Hippocampal formation (tissue), 2 donors: ENCODE measurements at places on chromosomes 4 and X.

DNA sequence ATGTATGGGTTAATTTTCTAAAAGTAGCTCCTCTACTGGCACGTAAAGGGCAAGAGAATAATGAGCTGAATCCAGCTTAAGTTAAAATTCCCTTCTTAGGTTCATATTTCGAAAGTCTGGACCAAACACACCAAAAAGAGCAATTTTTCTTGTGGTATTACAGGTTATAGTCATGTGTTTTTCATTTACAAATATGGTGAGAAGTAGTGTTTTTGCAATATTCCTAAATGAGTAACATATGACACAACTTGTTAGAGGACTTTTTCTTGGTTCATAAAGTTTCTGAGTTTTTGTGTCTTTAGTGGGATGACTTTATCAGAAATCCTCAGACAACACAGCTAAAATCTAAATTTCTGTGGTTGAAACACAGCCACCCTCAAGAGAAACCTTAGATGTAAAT is 172.1 kb downstream of the AFF2 start:
- no peak for DNase-seq

GRCh38 chr4:163911891-163912290 is 417.4 kb downstream of the TMA16 start:
- no peak for DNase-seq

DNA sequence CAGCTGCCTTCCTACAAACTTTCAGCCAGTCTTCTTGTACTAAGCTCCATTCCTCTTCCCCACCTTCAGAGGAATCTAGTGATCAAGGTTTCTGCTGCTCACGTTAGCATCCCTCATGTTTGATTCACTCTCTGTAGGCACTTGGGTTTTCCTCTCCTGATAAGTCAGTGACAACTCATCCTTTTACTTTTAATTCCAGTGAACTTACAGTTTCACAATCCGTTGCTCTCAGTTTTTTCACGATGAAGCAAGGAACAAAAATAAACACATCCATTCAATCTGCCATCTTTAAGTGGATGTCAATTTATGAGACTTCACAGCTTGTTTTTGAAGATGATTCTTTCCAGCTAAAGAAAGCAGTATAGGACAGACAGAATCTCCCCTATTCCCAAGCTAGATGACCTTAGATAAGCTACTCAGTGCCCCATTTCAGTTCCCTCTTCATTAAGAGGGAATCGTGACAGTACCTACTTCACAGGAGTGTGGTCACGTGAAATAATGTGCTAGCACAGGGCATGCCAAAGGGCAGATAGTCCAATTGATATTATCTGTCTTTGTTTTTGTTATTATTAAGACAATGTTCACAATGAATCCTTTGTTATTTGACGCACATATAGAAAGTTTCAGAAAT is 234.3 kb downstream of the PALLD start:
- no peak for DNase-seq

- no peak for DNase-seq
These were observed 63.5 kb upstream of the TENM3 start for GRCh38 chr4:182179751-182180150.

DNA sequence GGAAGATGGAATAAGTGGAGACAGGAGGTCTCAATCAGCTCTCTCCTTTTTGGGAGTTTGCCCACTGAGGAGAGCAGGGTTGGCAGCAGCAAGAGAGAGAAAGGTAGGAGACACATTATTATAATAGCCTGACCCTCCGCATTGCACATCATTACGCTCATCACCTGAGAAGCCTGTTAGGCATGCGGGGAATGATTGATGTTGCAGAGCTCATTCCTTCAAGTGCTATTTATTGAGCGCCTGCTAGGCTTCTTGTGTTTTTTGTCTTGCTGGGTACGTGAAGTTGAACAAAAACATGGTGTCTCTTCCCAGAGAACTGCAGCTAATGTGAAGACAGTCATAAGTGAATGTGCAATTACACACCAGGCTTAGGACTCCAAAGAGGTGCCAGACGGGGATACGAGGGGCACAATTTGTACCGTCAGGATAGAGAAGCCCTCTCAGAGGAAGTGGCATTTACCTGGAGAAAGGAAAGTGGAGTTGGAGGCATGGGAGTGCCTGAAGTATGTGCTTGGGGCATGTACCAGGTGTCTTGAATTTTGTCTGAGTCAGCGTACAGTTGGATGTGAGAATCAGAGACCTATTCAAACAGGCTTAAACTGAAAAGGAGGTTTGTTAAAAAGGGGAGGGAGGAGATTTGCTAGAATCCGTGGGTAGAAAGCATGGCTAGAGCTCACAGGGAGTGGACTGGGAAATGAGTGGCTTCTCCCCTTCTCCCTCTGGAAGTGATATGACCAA is 90.2 kb upstream of the SOD3 start:
- DNase-seq, result no peak

DNA sequence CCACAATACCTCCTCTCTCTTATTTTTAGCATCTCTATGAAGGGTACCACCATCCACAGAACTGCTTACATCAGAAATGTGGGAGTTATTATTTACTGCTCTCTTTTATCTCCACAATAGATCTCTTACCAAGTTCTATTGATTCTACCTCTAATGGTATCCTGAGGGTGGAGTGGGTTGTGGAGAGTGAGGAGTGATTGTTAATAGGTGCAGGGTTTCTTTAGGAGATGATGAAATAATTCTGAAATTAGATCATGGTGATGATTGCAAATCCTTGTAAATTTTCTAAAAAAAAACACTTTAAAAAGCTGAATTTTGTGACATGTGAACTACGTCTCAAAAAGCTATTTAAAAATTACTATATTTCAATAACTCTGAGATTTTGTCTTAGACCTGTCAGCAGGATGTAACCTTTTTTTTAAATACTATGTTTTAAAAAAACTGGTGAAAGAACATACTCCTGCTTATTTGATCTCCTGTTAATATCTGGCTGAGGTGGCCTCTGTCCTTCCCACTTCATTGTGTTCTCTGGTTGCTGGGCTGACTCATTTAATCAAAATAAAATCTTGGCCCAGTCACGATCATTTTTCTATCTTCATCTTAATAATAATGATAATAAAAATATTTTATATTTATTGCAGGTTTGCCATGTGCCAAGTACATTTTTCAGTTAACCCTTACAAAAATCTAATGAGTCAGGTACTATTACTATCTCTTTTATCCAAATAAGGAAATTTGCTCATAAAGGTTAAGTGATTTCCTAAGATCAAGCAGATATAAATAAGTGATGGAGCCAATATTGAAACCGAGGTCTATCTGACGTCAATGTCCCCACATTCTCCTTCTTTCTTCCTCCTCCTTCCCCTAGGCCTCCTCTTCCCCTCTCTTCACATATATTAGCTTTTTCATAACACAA is 73.5 kb downstream of the GLUD2 start:
- no peak for DNase-seq

- no peak for DNase-seq
These were observed 534.4 kb downstream of the MID1IP1 start for GRCh38 chrX:39335513-39336235.

- no peak for DNase-seq
These were observed 188.8 kb downstream of the SOWAHB start for GRCh38 chr4:76708971-76709771.

GRCh38 chr4:187071946-187072600 is 348.4 kb upstream of the FAT1 start:
- no peak for DNase-seq

DNA sequence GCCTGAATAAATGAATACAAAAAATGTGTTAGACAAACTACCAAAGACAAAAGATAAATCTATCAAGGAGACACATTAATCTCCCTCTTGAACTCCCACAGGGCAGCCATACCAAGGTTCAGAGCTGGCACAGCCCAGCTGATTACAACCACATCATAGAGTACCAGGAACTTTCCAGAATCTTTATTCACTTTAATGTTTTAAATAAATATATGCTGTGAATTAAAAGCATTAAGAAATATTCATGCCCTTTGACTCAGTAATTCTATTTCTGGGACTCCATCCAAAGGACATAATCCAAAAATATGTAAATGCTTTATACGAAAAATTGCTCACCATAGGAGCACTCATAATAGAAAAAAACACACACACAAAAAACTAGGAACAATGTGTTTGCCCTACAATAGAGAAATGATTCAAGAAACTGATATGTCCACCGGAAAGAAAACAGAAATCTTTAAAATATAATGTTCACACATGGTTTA is 126.0 kb downstream of the LDB2 start:
- DNase-seq, result no peak

GRCh38 chr4:97828646-97829045 is 314.6 kb downstream of the STPG2 start:
- DNase-seq, result no peak

DNA sequence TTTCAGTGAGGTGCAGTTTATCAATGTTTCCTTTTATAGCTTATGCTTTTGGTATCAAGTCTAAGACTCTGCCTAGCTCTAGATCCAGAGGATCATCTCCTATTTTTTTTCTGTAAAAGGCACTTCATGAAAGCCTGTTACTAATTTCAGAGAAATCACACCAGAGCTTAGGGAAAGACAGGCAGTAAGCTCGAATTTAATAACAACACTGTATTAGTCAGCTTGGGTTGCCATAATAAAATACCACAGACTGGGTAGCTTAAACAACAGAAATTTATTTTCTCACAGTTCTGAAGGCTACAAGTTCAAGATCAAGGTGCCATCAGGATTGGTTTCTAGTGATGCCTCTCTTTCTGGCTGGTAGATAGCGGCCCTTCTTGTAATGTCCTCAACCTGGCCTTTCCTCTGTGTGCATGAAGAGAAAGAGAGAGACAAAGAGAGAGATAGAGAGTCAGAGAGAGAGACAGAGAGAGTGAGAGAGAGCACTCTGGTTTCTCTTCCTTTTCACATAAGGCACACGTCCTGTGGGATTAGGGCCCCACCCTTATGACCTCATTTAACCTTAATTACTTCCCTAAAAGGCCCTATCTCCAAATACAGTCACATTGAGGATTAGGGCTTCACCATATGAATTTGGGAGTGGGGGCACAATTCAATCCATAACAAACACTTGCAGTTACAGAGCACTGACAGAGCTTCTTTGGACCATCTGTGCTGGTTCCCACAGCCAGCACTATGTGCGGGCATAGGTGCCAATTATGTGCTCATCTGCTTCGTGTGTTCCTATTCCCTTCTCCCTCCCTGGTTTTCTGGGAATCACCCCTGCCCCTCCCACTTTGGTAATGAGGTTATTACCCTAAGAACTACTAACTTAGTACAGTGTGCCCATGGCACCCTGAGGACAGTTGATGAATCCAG is 114.8 kb upstream of the MED14 start:
- no peak for DNase-seq

DNA sequence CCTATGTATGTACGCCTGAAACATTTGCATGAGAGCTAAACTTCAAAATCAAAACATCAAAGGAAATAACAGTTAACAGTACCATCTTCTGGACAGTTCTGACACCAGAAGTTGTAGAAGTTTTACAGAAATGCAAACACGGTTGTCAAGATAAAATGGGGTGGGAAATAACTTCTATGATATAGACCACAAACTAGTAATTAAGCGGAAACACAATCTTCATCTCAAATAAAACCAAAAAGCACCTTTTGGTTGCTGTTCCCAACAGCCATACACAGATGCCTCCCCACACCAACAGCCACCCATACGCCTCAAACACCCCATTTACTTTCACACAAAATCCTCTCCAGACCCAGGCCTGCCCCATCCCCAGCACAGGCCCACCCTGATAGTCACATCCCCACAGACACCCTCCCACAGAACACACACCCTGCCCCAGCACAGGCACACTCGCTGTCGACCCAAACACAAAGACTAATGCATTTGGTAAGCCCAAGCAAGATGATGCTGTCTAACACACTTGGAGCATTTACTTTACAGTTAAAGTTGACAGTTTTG is 64.3 kb downstream of the TAPT1 start:
- DNase-seq, result no peak

DNA sequence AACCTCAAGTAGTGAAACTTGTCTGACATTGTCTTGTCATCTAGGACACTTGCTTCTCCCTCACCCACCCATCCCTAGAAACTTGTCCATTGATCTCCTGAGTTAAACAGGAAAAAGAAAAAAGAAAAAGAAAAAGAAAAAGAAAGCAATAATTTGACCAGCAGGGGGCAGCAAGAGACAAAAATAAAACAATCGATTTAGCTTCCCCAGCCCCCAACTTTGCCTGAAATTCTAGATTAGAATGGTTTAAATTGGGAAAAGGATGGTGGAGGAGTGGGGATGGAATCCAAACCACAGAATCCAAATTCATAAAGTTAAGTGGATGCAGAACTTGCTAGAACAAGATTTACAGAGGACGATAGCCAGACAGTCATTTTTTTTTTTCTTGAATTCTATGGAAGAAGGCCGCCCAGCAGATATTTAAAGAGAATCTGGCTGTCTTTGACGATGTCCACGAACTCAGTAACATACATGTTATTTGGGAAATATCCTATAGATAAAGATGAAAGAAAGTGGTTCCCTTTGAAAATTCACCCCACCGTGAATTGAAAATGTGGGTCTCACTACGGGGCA is 282.9 kb downstream of the USP46 start:
- peak; percentile 35 for DNase-seq

DNA sequence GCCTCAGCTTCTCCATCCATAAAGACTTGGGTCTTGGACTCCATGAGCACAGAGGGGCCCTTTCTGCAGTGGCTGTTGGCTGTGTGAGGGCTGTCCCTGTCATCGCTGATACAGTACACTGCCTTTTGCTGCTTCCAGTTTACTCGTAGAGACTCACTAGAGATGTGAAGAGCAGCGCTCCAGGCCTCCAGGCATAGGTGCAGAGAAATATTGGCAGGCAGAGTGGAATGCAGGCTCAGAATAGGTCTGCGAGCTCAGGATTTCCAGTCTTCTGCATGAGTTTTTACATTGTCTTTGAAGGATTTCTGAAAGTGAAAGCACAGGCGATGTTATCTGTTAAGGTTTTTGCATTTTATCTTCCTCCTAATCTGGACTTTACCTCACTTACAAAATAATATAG is 97.4 kb downstream of the AASDH start:
- no peak for DNase-seq

DNA sequence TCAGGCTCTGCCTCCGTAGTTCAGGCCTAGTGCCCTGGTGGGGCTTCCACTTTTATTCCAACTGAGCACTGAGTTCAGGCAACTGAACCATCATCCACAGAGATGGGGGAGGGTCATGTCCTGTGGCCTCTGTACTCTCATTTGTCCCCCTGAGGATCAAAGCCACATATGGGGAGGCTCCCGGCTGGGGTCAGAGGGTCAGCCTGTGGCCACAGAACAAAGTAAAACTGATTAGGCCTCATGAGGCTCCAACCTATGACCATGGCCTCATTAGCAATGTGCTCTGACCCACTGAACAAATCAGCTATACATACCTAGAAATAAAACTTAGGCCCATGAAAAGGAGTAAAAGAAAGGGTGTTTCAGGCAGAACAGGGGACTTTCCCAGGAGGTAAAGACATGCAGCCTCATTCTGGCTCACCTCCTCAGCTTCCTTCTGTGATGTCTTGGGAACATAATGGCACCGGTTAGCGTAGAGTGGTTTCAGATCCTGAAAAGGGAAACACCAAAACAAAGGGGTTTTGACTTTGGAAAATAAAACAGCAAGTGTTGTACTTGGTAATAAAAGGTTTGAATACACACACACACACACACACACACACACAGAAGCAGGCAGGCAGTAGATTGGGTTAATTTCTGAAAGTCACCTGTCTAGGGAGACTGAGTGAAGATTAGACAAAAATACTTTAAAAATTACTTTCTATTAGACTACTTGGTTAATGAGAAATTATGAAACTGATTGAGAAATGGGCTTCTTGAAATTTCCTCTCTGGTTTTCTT is 24.3 kb downstream of the TMEM255A start:
- no peak for DNase-seq

- DNase-seq, result no peak
These were observed 446 bp downstream of the EVC2 start for GRCh38 chr4:5707778-5708448.
